ENCODE measurements at places on chromosomes 12 and 14. TPM values are rescaled to one million over a fixed set of nuclear protein-coding genes. Genes with fewer than 3 reads are reported as not detected.

The FAM222A gene
- 4.2 TPM for total RNA-seq

The TSPAN8 gene
- total RNA-seq, result 0.46 TPM

The ARHGAP9 gene
- total RNA-seq, result 54.5 TPM

- no peak for DNase-seq
Observed at GRCh38 chr14:92247341-92247740, 75.6 kb upstream of the SLC24A4 start.

DNA sequence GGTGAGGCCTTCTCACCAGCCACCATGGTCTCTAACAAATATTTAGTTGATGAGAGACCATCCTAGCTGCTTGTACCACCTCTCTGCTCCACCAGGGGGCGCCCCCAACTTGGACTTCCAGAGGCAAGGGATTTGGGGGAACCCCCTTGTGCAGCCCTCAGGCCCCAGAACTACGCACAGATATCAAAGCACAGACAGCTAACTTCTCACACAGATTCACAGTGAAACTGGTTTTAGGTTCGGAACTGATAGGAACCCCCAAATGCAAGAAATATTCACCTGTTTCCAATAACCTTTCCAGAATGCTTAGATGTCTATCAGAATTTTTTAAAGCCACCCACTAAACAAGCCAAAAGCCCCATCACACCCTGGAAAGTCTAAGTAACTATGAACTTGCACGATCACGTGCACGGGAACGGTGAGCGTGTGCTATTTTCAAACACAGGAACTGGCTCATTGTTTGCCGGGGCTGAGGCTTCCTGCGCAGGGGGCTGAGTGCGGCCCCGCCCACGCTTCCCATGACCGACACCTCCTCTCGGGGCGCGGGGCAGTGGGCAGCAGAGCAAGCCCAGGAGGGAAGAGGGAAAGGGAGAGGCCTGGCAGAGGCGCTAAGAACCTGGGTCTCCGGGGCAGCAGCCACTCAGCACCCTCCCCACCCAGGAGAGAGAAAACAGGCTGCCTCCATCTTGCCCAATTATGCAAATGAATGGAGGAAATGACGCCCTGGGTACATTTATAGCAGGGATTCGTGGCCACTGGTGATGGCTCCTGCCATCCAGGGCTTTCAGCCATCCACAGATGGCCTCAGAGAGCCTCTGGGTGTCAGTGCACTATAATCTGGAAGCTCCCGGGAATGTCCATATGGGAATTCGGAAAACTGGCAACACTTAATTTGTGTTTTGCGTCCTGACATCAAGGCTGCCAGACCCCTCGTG, 79.4 kb upstream of the GPR68 start:
- peak; percentile 95 for DNase-seq

DNA sequence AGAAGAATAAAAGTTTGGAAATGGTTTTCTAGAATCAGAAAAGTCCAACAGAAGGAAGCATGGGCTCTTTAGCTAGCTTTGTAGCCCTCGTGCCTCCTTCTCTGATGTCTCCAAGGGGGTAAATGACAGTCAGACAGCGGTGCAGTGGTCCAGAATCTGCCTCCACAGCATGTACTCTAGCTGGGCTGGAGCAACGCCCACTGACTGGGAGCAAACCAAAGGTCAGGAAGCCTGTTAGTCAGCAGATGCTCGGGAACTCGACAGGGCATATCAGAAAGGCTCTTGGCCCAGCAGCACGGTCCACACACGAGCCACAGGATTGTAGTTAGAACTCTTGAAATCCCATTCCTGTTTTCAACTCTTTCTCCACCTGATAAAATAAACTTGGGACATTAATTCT, 164.3 kb downstream of the GRIN2B start:
- no peak for DNase-seq

- DNase-seq, result no peak
Observed at GRCh38 chr14:62329427-62329826, 567.2 kb downstream of the SNAPC1 start.

DNA sequence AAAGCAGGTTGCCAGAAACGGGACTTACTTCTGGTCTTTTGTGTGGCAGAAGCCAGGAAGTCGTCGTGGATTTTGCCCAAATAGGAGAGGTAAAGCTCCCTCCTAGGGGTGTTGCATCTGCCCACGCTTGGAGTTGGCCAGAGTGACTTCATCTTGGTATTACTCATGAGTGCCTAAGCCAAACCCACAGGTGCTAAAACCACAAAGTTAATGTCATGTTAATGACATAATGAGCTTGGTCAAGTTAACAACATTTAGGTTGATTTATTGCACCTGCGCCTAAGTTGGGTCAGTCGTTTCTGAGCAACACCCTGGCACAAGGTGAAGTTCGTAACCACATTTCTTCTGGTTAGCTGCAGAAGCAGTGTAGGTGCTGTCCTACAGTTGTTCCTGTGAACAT, 225.2 kb downstream of the FUT8 start:
- DNase-seq, result peak; percentile 28

DNA sequence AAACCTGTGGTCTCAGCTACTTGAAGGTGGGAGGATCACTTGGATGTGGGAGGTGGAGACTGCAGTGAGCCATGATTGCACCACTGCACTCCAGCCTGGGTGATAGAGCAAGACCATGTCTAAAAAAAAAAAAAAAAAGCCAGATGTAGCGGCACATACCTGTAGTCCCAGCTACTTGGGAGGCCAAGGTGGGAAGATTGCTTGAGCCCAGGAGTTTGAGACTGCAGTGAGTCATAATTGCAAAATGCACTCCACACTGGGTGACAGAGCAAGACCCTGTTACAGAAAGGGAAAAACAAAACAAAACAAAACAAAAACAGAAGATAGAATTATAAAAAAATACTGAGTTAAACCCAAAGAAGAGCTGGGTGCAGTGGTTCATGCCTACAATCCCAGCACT, 29.1 kb upstream of the APOF start:
- no peak for DNase-seq

- no peak for DNase-seq
Observed at GRCh38 chr14:99418242-99418641, 62.4 kb downstream of the SETD3 start.

- peak; percentile 33 for DNase-seq
Observed at GRCh38 chr14:58637040-58637390, 747 bp upstream of the DACT1 start.

DNA sequence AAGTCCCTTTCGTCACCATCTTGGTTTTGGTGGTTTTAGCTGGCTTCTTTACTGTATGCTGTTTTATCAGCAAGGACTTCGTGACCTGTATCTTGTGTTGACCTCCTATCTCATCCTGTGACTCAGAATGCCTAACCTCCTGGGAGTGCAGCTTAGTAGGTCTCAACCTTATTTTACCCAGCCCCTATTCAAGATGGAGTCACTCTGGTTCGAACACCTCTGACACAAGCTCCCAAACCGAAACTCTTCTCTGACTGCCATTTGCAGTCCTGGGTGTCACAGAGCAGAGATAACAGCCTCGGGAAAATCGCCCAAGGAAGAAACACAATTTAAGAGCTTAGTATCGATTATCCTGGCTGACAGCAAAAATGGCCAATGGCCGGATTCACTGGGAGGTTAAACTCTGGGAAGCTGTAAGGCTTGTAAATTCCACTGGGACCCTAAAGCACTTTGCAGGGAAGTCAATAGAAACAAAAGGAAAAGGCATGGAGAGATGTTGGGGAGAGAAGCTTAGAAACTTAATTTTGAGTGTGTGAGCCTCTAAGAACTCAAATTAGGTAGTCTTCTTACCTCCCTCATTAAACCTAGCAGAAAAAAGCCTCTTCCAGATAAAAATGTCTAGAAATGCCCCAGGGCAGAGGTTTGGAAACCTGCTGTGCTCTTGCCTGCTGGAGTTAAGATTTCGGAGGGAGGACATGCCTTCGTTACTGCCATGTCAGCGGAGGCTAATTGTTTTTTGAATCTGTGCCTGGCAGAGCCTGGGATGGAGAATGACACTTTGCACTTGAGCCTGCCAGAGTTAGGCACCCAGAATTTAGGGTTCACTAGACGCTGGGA, 56.5 kb upstream of the RPH3A start:
- DNase-seq, result no peak

All from activated T-cell treated with anti-CD3 and anti-CD28 coated beads, Interleukin-2, amount 50 U/mL, for 4 hours (primary cell).